ENCODE measurements at places on chromosomes 3 and 15.

- no peak for DNase-seq
Measured at GRCh38 chr15:68633231-68634121, 54.7 kb downstream of the CORO2B start.

GRCh38 chr3:192273697-192274010 lies 453.7 kb downstream of the FGF12 start:
- DNase-seq, result no peak

DNA sequence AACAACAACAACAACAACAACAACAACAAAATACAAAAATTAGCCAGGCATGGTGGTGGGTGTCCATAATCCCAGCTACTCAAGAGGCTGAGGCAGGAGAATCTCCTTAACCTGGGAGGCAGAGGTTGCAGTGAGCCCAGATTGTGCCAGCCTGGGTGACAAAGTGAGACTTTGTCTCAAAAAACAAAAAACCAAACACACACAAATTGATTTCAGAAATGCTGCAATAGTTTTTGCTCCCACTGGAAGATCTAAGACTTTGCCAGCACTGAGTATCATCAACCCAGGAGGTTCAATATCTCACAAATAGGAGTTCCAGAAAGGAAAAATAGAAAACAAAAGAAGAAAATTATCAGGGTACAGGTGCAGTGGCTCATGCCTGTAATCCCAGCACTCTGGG lies 16.2 kb upstream of the CCR8 start:
- no peak for DNase-seq

DNA sequence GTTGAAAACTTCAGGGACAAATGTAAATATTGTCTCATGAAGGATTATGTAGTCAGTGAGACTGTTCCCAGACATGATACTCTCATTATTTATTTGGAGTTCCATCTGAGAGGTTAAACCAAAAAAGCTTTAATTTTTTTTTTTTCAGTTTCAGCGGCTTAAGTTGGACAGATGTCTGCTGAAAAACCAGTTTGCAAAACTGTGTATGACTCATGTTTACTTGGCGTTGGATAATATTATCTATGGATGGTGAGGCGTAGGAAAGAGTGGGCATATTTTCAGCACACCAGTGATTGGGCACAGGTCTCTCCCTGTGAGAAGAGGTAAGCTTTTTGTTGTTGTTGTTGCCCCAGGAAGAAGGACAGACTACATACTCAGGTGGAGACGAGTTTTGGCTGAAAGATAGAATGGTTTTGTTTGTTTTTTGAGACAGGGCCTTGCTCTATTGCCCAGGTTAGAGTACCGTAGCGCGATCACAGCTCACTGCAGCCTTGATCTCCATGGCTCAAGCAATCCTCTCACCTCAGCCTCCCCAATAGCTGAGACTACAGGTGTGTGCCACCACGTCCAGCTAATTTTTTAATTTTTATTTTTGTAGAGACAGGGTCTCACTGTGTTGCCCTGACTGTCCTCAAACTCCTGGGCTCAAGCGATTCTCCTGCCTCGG lies 16.4 kb upstream of the ANXA2 start:
- DNase-seq, result no peak

GRCh38 chr15:41983621-41984571 lies 11.5 kb upstream of the EHD4 start:
- no peak for DNase-seq

GRCh38 chr3:133380481-133381225 lies 19.2 kb upstream of the BFSP2 start:
- no peak for DNase-seq

GRCh38 chr3:87607234-87607633 lies 330.9 kb upstream of the POU1F1 start:
- DNase-seq, result no peak

- no peak for DNase-seq
Measured at GRCh38 chr3:72210261-72210660, 425.3 kb upstream of the PROK2 start.

- DNase-seq, result no peak
Measured at GRCh38 chr3:138265745-138266144, 63.9 kb downstream of the NME9 start.

DNA sequence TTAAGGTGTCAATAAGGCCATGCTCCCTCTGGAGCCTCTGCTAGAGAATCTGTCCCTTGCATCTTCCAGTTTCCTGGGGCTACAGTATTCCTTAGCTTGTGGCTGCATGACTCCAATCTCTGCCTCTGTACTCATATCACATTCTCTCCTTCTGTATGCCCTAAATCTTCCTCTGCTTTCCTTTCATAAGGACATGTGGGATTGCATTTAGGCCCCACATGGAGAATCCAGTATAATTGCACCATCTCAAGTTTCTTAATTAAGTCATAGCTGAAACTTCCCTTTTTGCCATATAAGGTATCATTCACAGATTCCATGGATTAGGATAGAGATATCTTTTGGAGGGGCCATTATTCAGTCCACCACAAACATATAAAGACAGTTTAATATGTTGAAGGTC lies 409.8 kb upstream of the TMCO5A start:
- DNase-seq, result no peak

DNA sequence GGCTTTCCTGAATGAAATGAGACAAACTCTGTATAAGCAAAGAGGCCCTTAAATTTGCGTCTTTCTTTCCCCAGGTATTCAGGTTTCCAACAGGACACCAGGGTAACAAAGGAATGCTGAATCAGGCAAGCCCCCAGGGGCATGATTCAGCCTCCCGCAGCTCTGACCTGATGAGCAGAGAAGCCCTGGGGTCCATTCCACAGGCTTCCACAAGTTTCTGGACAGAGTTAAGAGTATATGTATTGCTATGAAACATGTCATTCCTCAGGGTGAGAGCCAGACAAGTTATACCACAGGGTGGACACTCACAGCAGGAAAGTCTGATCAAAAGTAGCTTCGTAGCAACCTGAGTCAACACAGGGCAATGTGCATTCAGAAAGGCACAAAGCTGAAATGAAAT lies 68.1 kb upstream of the CTNNB1 start:
- DNase-seq, result peak; percentile 35

DNA sequence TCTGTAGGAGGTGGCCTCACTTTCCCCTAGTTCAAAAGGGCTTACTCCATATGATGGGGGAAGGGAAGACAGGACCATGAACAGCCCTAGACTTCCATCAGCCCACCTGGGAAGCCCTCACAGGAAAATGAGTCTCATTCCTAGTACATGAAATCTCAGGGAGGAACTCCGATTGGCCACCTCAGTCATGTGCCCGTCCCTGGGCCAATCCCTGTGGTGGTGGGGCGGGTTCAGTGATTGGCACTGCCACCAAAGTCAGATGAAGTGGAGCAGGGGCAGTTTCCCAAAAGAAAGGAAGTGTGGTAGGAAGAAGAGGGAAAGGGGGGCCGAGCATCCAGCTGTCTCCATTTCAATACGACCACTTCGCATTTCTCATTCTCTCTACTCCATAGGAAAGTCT lies 25.9 kb upstream of the GP9 start:
- no peak for DNase-seq

GRCh38 chr3:29906906-29907305 lies 626.0 kb downstream of the RBMS3 start:
- DNase-seq, result no peak

- DNase-seq, result no peak
Measured at GRCh38 chr15:53962646-53963561, 15.3 kb upstream of the UNC13C start.

DNA sequence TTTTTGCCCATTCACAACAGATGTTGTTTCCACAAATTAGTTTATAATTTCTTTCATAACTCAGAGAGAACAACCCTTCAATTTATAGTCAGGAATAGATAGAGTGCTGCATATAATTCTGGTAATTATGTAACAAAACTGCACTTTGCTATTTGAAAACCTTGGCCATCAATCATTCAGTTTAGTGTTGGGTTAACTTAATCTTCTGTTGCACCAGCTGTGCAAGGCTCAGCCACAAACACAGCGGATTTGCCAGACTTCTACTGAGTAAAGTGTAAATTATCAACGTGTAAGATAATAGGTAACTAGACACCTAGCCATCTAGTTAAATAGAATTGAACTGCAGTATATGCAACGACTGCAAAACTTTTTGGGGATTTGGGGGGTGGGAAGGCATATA lies 1064.3 kb upstream of the EPHA6 start:
- DNase-seq, result no peak

GRCh38 chr3:142216321-142216720 lies 9.1 kb downstream of the GK5 start:
- DNase-seq, result no peak

DNA sequence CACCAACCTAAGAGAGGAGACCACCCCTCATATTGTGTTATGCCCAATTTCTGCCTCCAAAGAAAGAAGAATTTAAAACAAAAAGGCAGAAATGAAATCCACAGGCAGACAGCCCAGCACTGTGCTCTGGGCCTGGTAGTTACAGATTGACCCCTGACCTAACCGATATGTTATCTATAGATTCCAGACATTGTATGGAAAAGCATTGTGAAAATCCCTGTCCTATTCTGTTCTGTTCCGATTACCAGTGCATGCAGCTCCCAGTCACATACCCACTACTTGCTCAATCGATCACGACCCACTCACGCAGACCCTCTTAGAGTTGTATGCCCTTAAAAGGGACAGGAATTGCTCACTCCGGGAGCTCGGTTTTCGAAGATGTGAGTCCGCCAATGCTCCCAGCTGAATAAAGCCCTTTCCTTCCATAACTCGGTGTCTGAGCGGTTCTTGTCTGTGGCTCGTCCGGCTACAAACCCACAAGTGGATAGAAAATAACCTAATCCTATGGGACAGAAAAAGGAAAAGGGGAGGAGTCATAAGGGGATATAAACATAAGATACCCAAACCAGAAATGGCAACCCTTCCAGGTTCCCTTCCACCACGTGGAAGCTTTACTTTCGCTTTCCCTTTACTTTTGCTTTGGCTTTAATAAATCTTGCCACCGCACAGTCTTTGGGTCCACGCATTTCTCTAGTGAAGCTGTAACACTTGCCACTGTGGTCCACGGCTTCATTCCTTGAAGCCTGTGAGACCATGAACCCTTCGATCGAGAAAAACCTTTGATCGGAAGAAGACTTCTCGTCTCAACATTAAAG lies 1.7 kb upstream of the CFAP91 start:
- DNase-seq, result no peak

GRCh38 chr15:96183514-96183850 lies 147.0 kb upstream of the NR2F2 start:
- no peak for DNase-seq

- no peak for DNase-seq
Measured at GRCh38 chr3:161640181-161640580, 143.6 kb downstream of the OTOL1 start.

- DNase-seq, result no peak
Measured at GRCh38 chr3:109313061-109313460, 3.3 kb downstream of the DPPA2 start.

DNA sequence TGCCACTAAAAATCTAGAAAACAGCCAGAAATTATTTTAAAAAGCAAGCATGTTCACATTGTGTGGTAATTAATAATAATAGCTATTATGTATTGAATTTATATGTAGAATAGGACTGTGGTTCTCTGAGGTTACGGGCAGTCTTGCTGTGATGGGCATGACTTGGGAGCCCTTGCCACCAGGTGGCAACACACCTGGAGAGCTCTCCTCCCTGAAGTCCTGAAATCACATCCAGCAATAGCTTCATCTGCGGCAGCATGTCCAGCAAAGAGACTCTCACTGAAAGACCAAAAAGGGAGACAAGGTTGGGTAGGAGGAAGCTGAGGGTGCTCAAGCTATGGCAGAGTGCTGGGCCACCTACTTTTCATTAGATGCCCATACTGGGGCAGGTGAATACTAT lies 206.8 kb upstream of the IL12A start:
- DNase-seq, result no peak

DNA sequence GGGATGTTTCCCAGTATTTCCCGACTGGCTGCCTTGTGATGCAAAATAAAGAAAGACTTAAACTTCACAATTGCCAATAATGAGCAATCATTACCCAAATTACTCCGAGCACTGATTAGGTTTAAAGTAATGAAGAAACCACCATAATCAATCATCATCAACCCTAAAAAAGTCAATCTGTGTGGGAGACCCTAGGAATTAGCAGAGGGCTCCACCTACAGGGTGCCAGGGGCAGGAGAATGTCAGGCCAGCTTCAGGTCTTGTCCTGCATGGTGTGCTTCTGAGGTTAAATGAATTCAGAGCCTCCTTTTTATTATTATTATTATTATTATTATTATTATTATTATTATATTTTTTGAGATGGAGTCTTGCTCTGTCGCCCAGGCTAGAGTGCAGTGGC lies 478.0 kb upstream of the ARRDC4 start:
- DNase-seq, result peak; percentile 8

- DNase-seq, result peak; percentile 62
Measured at GRCh38 chr3:65672871-65673815, 365.6 kb downstream of the MAGI1 start.

DNA sequence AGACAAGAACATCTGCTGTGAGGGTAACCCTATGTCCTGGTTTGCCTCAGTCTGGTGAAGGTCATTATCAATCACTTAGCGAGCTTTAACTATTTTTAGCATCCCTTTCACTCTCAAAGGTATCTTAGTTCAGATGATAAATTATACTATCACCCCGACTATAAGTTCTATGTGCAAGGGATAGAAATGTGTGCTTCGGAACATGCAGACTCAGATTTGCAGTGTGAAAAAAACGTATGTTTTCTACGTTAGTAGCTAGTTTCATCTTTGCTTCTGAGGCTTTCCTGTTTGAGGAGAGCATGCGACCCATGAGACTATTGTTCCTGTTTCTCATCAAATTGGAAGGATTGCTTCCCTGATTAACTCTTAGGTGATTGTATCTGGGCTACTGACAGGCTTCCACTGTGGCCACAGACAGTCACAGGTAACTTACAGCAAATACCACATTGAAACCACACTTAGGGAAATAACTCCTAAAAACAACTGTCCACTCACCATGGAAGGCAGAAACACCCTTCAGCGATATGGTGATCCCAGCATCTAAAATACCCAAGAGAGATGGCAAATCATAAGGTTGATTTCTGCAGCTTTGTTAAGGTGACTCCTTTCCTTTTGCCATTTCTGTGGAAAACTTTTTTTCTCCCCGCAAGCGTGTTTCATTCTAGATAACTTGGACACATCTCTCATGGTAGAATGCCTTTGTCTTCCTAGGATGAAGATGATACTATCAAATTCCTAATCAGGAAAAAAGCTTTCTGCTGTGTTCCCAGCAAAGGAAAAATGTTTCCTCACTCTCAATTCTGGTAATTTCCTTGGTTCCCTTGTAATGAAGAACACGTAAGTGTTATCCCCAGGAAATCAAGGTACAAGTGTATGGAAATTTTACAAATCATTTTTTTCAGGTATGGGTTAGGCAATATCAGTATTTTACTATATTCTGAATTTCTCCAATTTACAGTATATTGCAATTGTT lies 5.2 kb downstream of the GCSAM start:
- DNase-seq, result no peak

DNA sequence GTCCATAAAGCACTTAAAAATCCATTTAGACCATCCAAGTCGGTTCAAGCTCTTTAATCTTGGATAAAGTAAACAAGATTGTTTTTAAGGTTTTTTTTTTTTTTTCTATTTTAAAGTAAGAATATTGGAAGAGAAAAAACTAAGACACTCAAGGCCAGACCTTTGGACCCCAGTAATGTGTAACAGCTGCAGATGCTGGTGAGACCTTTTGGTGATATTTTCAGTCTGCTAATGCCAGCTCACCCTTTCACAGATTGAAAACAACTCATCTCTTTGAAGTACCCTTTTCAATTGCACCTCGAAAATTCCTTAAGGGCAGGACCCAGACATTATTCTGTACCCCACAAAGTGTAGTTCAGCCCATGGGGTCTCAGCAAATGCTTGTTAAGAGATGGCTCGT lies 260.7 kb upstream of the CTNNB1 start:
- no peak for DNase-seq

- no peak for DNase-seq
Measured at GRCh38 chr15:44265757-44266156, 22.8 kb upstream of the GOLM2 start.
